Cardiac atrium fibroblast (primary cell): ENCODE measurements at places on chromosomes 3 and 15. TPM values are rescaled to one million over a fixed set of nuclear protein-coding genes. Genes with fewer than 3 reads are reported as not detected.

The ECE2 gene
- not detected in 2 replicates for total RNA-seq

The PLCH1 gene
- not detected in 2 replicates for total RNA-seq

The ST6GAL1 gene
- total RNA-seq = 5.5 and 7.4 TPM in 2 replicates

The CSTA gene
- total RNA-seq = 1.3 and 1.8 TPM in 2 replicates

The SCN5A gene
- 0.16 and 0.18 TPM in 2 replicates for total RNA-seq

The CERS3 gene
- total RNA-seq = not detected in 2 replicates

The DUOXA2 gene
- not detected in 2 replicates for total RNA-seq

The MED12L gene
- under 0.01 and 1.8 TPM in 2 replicates for total RNA-seq
